HFF-Myc (cell line): ENCODE measurements at places on chromosomes 13 and 19.

GRCh38 chr19:21604351-21604926 lies 99.0 kb downstream of the ZNF429 start:
- DNase-seq, result no peak

- DNase-seq, result no peak
Observed at GRCh38 chr19:53076984-53077383, 26.2 kb downstream of the ZNF160 start.

DNA sequence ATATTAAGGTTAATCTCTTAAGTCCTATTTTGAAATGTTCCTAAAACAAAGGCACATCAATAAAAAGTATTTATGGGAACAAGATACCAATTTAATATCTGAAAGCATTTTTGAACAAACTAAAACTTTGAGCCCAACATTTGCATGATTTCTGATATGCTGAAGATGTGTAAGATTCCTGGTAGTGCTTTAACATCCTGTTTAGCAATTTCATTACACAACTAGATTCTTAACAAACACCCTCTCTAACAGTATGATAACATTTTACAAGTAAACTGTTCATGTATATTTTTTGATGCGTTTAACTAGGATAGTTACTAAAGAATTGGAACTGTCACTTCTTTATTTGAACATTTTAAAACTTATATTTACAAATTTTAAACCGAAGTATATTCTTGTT lies 63.9 kb downstream of the DACH1 start:
- no peak for DNase-seq

GRCh38 chr13:78198419-78198818 lies 279.8 kb upstream of the EDNRB start:
- DNase-seq, result no peak

- no peak for DNase-seq
Observed at GRCh38 chr19:6292006-6292405, 12.2 kb upstream of the MLLT1 start.

DNA sequence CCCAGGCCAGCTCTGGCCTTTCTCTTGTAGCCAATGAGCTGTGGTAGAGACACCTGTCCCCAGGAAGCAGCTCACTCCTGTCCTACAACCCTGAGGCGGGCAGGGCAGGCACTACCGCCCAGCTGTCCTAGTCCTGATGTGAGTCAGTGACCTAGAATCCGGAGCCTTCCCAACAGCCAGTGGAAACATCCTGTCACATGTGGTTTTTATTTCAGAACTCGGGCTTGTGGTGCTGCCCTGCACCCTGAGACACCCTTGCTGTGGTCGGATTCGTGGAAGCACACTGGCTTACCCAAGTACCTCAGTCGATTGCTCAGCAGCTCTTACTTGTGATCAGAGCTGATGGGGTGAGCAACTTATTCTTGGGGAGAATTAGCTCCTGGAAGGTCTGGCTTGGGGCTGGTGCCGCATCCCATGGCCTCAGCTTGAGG lies 83.6 kb upstream of the ARHGEF7 start:
- peak; percentile 84 for DNase-seq

DNA sequence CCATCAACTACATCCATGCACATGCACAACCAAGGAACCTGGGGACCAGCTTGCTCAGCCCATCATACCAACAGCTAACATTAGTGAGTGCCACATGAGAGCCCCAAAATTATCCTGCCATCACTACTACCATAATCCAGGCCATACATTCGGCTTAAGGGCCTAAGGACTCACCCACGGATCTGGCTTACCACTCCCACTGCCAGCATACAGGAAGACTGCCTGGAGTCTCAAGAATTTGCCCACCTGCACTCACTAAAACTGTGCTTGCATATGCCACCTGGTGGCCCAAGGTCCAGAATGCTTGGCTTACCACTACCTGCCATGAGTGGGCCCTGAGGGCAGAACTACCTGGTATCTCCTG lies 1562.9 kb upstream of the PRR20A start:
- no peak for DNase-seq

DNA sequence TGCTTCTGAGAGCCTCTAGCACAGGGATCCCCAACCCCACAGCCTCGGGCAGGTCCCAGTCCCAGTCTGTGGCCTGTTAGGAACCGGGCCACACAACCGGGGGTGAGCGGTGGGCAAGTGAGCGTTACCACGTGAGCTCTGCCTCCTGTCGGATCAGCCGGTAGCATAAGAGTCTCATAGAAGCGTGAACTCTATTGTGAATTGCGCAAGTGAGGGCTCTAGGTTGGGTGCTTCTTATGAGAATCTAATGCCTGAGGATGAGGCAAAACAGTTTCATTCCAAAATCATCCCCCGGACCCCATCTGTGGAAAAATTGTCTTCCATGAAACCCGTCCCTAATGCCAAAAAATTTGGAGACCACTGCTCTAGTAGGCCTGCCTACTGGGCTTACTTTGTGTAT lies 87.0 kb upstream of the UBL3 start:
- no peak for DNase-seq

DNA sequence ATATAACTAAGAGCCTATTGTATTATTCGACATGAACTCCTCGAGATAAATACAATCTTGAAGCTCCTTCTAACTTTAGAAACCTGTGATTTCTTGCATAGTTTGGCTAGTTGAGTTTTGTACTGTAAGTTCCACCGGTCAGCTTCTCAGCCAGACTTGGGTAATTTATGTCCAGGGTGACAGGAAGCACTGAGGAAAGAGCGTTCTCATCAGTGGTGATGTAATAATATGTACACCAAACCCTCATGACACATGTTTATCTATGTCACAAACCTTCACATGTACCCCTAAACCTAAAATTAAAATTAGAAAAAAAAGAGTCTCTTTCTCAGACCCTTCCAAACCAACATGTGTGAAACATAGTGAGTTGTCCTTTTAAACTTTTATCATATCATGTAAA lies 205.7 kb downstream of the KCNRG start:
- no peak for DNase-seq

DNA sequence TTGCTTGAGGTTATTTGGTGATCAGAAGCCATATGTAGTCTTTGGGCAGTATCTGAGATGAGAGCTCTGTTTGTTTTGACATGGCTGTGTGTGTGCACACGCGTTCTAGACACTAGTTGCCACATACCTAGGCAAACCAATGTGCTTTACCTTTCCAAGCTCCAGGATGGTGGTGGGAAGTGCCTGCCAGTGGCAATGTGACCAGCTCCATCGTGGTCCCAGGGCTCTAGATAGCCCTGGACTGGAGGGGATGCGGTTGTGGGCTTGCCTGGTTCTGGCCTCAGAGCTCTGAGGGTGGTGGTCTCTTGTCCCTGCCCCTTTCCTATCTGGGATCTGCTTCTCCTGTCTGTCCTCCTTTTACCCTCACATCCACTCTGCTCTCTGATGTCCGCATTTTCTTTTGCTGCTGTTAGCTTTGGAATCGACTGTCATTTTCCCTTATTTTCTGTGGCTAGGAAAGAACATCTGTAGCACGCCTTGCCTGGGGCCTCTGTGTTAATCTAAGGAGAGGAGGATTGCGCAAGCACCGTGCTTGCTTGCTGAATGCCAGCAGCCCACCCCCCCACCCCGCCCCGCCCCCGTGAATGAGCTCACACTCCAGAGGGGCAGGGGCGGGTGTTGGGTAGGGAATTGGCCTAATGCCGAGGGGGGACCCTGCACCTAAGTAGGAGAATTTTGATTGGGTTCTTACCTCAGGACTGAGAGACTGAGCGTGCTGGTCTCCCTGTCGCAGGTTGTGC lies 89.5 kb downstream of the ARHGEF7 start:
- no peak for DNase-seq

- DNase-seq, result no peak
Observed at GRCh38 chr19:19746286-19747213, 13.6 kb upstream of the ZNF14 start.

- no peak for DNase-seq
Observed at GRCh38 chr13:50509771-50510441, 333.6 kb downstream of the DLEU7 start.

- DNase-seq, result peak; percentile 71
Observed at GRCh38 chr13:26557393-26558073, at the start of gene WASF3. Gene WASF3, plus strand, starts transcription at chr13:26557683. Its CDS starts 84,588 bp downstream, at chr13:26642271.

- no peak for DNase-seq
Observed at GRCh38 chr13:43044720-43045301, 21.4 kb downstream of the DNAJC15 start.

GRCh38 chr13:108212886-108213285 lies 2.5 kb downstream of the LIG4 start:
- DNase-seq, result no peak

GRCh38 chr13:84917252-84917878 lies 881.9 kb downstream of the SLITRK6 start:
- peak; percentile 6 for DNase-seq

GRCh38 chr19:18780631-18781030 lies 10.5 kb downstream of the COMP start:
- DNase-seq, result no peak

DNA sequence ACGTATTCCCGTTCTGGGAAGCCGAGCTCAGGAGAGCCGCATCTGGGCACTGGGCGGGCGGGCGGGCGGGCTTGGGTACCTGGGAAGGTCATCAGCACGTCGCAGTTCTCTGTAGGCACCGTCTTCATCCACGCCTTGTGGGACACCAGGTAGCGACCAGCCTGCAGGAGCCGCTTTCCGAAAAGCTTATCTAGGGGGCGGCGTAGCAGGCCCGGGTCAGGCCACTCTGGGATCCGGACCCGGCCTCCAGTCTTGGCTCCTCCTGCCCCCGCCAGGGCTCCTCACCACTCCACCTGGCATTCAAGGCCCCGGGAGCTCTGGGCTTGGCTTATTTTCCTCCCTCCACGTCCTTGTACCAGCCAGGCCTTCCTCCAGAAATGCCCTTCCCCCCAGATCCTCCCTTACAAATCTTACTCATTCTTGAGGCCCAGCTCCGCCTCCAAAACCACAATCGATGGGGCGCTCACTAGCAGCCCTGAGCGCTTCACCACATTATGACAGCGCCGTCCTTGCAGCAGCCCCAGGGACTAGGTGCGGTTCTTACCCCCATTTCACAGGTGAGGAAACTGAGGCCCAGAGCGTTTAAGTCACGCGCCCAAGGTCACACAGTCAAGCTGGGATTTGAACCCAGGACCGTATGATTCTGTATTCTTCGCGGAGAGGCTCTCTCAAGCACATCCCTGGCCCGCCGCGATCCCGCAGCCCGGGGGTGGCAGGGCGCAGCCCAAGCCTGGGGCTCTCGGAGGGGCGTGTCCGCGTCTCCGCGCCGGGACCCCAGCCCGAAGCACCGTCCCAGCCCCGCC lies 843 bp downstream of the ANO8 start:
- DNase-seq, result peak; percentile 37

DNA sequence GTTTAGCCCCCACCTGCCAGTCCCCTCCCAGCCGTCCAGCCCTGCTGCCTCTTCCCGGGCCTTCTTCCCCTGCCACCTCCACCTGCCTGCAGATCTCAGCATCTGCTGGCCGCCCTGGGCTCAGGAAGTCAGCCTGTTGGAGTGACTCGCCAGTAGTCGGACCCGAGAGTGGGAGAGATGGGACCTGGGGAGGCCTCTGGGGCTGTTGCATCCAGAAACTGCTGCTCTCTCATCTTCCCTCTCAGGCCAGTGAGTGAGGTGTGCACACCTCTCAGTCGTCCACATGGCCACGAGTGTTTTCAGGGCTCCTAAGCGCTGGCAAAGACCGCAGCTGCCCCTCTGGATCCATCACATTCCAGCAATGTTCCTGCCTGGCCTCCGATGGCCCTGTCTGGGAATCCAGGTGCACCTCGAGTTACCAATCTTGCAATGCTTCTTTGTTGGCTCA lies 151.8 kb upstream of the SOX1 start:
- no peak for DNase-seq

- no peak for DNase-seq
Observed at GRCh38 chr13:48693998-48694397, 40.3 kb downstream of the CYSLTR2 start.
